ENCODE measurements at places on chromosomes 7 and 10. TPM values are rescaled to one million over a fixed set of nuclear protein-coding genes. Genes with fewer than 3 reads are reported as not detected.
A peak's percentile ranks its signal among the peaks of the same experiment; 100 is the strongest.

DNA sequence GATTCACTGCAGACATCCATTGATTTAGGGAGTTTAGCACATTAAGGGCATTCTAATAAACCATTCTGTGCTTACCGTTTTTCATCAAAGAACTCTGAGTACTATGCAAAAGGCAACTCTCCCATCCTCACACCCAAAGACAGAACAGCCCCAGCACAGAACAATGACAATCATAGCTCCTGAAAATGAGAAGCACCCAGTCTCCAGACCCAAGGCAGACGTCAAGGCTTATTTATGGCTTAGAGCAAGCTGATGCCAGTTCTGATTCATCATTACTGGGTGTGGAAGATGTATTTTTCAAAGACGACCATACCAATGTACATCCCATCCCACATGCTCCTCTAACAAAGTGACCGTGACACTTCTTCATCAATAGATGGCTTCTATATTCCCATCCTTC, 67.6 kb downstream of the OSBPL3 start:
- DNase-seq = no peak

GRCh38 chr7:75689246-75690099, 49.3 kb downstream of the HIP1 start:
- DNase-seq = no peak

DNA sequence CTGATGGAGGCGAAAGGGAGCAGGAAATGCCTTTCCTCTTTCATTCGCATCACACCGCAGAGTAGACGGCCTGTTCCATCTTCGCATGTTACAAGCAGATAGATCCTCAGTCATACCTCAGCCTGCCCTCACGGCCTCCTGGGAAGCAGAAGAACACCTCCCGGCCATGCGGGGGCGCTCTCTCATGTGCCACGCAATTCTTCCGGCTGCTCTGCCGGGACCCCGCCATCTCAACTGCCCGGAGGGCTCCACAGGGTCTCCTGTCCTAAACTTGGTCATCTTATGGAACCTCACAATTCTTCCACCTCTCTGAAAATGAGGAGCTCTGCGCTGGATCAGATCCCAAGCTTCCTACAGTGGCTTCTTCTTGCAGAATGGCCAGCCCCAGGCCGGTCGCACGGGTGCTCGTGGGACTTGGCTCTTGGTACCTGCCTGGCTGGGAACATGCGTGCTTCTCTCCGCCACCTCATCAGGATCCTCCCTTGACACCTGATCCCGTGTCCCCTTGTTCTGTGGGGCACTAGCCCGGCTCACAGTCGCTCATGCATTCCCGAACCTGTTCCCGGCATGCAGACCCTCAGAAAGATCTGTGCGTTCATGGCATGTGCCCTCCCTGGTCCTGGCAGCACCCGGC, 262.8 kb upstream of the SHH start:
- no peak for DNase-seq

- DNase-seq = no peak
Measured at GRCh38 chr10:85602713-85603112, 763.9 kb downstream of the GRID1 start.

DNA sequence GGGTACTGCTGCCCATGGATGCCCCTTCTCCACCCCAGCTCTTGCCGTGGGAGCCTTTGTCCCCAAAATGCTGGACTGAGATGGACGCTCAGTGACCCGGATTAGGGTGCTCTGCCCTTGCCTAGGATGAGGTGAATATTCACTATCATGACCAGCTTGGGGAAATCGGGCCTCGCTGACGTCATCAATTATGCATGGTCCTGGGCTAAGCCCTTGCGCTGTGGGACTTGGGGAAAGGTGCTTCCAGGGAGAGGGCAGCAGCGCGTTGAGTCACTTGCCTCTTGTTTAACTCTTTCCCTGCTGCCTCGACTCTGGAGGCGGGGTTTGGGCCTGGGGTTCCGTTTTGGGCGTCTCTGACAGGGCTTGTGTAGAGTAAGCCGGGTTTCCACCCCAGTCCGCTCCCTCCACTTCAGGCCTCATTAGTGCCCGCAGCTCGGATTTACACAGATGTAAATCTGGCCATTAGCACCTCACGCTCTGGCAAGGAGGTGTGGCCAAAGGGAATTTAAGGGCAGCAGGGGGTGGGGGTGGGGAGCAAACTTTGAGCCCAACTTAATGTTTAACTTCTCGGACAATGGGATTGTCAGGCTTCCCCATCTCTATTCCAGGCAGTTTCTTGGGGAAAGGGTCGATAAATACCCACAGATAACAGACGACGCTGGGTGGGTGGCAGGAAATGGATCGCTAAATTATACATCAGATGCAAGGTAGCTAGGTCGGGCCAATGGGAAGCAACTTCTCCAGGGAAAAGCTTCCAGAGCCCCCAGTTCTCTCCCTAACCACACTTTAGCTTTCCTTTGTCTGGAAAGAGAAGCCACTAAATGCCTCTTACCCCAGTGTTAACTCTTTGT, 51.3 kb upstream of the TCF7L2 start:
- DNase-seq = no peak

DNA sequence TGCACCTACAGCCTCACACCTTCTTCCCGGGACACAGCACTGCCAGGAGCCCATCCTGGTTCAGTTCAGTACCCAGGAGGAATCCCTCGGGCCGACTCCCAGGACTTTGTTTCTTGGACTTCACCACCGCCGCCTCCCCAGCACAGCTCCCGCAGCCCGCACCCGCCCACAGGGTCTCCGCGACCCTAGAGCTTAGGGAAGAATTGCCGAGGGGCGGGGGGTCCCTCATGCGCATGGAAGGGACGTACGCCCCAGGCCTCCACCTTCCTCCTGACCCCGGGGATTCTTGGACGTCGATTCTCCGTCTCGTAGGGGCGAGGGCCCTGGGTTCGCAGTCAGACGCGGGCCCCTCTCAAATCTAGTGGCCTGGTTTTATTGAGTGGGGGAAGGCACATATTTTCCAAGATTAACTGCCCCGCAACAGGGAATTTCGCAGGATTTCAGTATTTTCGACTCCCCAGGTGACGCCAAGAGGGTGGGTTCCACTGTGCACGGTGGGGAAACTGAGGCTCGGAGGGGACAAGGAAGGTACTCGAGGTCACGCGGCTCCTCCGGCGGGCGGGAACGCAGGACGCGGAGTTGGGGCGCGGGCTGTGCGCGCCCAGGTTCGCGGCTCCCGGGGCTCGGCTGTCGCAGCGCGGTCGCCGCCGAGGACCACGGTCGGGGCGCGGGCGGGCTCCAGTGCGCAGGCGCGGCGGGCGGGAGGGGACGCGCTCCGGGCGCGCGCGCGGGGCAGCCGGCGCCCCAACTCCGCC, at the start of gene ADCY1:
ADCY1 (plus strand) TSS at position 708 of the 755 bp plus-strand sequence. CDS start 176 bp downstream, outside the sequence.
- DNase-seq = peak; percentile 63

- DNase-seq = no peak
Measured at GRCh38 chr10:133297504-133297903, 11.2 kb downstream of the TUBGCP2 start.

- no peak for DNase-seq
Measured at GRCh38 chr7:104818961-104819880, 194.8 kb upstream of the KMT2E start.

GRCh38 chr10:37712489-37713131, 144.8 kb downstream of the ZNF248 start:
- no peak for DNase-seq

DNA sequence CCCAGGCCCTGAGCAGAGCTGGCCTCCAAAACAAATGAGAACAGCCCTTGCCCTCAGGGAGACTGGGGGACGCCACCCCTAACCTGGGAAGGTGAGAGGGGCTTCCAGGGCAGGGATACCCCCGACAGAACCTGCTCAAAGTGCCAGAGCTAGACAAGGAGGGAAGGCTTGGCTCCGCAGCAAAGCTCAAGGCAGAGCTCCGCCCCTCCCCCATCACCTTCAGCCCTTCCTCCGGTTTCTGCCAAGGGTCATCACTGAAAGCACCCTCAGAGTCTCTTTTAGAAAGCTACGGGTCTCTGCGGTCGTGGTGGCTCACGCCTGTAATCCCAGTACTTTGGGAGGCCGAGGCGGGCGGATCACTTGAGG, 73.4 kb upstream of the CUX1 start:
- no peak for DNase-seq

GRCh38 chr10:35533565-35533964, 71.6 kb upstream of the GJD4 start:
- DNase-seq = no peak

DNA sequence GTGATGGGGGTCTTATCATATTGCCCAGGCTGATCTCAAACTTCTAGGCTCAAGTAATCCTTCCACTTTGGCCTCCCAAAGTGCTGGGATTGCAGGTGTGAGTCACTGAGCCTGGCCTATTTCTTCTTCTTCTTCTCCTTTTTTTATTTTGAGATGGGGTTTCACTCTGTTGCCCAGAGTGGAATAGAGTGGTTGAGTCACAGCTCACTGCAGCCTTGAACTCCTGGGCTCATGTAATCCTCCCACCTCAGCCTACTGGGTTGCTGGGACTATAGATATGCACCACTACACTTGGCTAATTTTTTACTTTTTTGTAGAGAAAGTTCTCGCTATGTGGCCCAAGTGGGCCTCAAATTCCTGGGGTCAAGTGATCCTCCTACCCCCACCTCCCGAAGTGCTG, 124.3 kb downstream of the SKIDA1 start:
- no peak for DNase-seq

DNA sequence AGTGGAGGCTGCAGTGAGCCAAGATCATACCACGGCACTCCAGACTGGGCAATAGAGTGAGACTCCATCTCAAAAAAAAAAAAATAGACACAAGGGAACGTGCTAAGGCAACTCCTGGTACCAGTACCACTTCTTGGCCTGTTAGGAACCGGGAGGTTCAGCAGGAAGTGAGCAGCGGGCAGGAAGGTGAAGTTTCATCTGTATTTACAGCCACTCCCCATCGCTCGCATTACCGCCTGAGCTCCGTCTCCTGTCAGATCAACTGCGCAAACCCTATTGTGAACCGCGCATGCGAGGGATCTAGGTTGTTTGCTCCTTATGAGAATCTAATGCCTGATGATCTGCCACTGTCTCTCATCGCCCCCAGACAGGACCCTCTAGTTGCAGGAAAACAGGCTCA, 69.9 kb upstream of the FOXK1 start:
- DNase-seq = no peak

- peak; percentile 53 for DNase-seq
Measured at GRCh38 chr10:43376046-43376635, 4.7 kb downstream of the FXYD4 start.

UCMA gene
- not detected for total RNA-seq

HILPDA gene
- 14.0 TPM for total RNA-seq

MMD2 gene
- not detected for total RNA-seq

TMEM176A gene
- total RNA-seq = 26.1 TPM

CYP26A1 gene
- not detected for total RNA-seq

HABP2 gene
- not detected for total RNA-seq

HGF gene
- total RNA-seq = 6.6 TPM

Data from cardiac septum (tissue), 1 donor.